ENCODE measurements at places on chromosomes 12 and 14. TPM values are rescaled to one million over a fixed set of nuclear protein-coding genes. Genes with fewer than 3 reads are reported as not detected.

DNA sequence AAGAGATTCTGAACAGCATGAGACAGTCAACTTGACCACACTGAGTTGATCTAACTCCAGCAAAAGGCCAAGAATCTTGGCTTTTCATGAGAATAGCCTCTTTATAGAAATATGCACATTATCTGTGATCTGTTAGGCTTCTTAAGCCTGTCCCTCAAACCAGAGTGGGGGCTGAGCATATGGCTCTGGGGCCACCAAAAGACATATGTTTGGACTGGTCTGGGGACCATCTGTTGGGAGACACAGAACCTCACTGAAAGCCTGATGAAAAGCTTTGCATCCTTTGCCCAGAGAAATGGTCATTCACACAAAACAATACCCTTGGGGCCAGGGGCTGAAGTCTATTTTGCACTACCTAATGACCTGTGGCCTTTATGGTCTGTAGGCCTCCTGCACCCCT is 165.3 kb upstream of the PRMT8 start:
- DNase-seq, result no peak

DNA sequence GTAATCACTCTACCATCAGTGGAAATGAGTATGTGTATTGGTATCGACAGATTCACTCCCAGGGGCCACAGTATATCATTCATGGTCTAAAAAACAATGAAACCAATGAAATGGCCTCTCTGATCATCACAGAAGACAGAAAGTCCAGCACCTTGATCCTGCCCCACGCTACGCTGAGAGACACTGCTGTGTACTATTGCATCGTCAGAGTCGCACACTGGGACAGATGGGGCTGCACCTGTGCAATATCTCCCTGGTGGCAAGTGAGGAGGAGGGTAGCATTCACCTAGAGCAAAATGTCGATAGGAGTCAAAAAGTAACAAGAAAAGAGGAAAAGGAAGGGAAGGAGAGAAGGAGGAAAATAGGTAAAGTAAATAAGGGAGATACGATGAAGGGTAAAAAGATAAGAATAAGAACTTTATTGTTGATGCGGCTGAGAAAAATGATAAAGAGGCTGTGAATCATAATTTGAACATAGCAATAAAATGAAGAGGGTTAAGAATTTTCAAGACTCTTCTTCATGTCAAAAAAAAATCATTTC is 450.5 kb upstream of the OR4E1 start:
- no peak for DNase-seq

The TPPP2 gene
- not detected for polyA plus RNA-seq

DNA sequence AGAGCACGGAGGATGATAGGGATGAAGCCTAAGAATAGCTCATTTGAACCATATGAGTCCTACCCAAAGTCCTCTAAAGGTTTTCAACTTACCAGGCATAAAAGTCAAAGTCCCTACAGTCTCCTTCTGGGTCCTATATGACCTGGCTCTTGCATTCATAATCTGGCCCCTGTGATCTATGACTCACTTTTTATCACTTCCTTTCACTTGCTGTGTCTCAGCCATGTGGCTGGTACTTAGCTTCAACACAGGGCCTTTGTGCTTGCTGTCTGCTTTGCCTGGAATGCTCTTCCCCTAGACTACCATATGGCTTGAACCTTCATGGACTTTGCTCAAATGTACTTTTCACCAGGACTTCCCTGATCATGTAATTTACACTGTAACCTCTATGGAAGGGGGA is 137.6 kb upstream of the TMTC1 start:
- peak; percentile 21 for DNase-seq

GRCh38 chr12:55659486-55660385 is 23.0 kb downstream of the OR10P1 start:
- DNase-seq, result no peak
